ENCODE measurements at places on chromosomes 2 and 18.
A peak's percentile ranks its signal among the peaks of the same experiment; 100 is the strongest.

DNA sequence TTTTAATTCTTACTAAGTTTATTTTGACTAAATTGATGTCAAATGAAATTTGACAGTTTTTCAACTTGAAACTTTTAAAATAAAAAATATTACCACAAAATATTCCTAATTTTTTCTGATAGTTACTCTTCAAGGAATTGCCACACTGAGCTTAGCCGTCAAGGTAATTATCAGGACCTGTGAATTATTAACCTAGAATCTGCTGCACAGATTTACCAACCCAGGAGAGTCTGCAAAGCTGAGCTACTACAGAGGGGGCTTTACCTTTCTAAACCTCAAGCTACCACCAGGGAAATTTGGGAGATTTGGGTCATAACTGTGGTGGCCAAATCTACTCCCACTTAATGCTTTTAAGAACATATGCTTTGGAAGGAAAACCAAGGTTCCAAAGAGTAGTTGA lies 324.6 kb downstream of the CCDC178 start:
- DNase-seq = no peak

DNA sequence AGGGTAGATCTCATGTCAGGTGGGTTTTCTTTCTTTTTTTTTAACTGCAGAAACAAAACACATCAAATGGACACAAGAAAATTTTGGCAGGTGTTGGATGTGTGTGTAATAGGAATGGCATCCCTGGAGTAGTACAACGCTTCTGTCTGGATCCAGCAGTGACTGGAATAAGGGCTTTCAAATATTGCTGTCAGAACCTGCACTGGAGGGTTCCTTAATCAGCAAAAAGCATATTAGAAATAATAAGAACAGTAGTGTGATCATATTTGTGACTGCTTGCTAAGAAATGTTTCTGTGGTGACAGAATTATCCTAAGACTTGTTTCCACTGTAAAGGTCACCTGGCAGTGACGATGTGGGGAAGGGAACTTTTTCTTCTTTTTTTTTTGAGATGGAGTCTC lies 30.8 kb downstream of the CREG2 start:
- DNase-seq = no peak

- DNase-seq = no peak
Measured at GRCh38 chr2:226077031-226077430, 677.5 kb downstream of the NYAP2 start.

DNA sequence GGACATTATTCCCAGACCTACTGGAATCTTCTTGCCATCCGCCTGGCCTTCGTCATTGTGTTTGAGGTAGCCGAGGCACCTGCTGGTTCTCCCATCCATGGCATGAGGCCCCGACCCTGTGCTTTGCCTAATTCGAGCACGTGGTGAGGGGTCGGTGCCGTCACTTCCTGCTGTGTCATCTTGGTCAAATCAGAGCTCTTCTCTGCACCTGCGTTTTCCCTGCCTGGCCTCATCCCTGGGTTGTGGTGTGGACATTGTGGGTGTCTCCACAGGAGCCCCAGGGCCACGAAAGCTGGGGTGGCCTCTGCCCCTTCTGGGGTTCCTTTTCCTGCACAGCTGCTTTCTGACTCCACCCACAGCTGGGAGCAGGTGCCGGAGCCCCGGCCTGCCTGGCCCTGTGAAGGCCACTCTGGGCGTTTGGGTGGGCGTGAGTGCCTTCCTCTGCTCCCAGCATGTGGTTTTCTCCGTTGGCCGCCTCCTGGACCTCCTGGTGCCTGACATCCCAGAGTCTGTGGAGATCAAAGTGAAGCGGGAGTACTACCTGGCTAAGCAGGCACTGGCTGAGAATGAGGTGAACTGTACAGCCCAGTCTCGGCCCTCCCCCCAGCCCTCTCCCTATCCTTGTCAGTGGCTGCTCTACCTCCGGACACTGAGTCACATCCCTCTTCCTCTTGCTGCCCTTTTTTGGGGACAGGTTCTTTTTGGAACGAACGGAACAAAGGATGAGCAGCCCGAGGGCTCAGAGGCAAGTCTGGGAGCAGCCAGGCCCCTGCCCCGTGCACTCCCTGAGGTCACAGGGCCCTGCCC lies 34.9 kb downstream of the ANO7 start:
- no peak for DNase-seq

GRCh38 chr18:76252880-76253279 lies 242.2 kb downstream of the ZNF516 start:
- peak; percentile 57 for DNase-seq

DNA sequence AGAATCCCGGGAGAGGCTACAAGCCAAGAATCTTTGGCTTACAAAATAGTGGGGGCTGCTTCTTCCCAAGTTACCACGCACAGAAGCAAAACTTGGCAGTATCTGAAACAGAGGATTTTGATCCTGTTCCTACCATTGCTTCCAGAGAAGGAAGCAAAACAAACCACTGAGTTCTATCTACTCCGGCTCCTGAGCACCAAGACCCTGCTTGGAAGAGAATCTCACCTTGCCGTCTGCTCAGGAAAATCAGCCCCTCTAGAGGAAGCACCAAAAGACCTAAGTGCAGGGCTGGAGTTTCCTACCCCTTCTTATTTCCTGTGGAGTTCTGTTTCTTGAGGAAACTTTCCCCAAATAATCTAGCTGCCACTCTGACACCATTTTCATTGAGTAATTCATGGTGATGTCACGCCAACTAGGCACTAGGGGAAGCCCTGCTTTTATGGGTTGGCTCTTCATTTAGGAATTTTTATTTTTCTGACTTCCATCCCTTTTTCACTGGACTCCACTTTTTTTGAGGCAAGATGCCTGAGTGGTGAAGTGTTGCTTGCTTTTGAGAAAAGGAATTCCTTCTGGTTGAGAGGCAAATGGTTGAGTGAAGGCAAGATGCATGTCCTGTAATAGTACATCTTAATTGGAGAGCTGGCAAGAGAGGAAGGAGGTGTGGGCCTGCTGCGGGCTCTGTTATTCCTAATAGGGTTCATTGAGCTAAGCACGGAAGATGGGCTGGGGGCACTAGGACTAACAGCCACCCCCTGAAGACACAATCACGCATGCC lies 36.8 kb upstream of the EML4 start:
- no peak for DNase-seq

- DNase-seq = no peak
Measured at GRCh38 chr2:72828840-72829507, 3.1 kb upstream of the EXOC6B start.

DNA sequence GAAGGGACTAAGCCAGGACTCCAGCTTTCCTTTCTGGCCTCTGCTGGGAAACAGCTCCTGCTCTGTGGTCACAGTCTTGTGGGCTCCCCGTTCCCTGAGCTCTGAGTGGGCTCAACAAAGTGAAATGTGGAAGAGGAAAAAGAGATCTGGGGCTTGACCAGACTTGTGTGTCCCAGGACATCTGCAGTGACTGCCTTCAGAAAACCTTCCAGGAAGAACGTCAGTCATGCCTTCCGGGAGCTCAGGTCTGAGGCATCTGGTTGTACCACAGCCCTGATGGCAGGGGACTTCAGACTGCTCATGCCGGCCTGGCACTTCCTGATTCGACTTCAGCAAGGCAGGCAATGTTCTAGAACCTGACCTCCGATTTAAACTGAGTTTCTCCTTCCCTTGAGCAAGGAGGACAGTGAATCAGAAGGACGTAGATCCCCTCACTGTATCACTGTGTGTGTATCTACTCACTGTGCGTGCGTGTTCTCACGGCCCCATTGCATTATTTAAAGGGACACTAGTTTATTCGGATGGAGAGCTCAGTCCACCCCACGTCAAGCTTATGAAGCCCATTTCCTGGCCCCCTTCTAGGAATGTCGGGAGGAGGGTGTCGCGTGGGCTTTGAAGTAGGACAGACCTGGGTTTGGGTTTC lies 548 bp upstream of the FBLN7 start:
- peak; percentile 6 for DNase-seq

GRCh38 chr2:151968770-151969470 lies 129.9 kb downstream of the CACNB4 start:
- DNase-seq = no peak

DNA sequence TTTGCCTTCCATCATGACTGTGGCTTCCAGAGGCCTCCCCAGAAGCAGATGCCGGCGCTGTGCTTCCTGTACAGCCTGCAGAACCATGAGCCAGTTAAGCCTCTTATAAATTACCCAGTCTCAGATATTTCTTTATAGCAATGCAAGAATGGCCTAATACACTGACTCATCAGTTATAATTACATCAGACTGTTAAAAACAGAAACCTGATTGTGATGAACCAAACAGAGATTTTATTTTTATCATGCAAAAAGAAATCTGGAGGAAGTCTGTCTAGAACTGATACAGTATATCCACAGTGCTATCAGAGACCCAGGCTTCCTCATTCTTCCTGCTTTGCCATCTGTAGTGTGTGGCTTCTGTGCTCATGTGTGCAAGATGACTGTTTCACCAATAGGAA lies 93.4 kb upstream of the MEX3C start:
- DNase-seq = no peak

GRCh38 chr2:7516484-7517063 lies 599.4 kb downstream of the RNF144A start:
- no peak for DNase-seq

GRCh38 chr2:240528406-240529040 lies 29.3 kb downstream of the ANKMY1 start:
- no peak for DNase-seq

DNA sequence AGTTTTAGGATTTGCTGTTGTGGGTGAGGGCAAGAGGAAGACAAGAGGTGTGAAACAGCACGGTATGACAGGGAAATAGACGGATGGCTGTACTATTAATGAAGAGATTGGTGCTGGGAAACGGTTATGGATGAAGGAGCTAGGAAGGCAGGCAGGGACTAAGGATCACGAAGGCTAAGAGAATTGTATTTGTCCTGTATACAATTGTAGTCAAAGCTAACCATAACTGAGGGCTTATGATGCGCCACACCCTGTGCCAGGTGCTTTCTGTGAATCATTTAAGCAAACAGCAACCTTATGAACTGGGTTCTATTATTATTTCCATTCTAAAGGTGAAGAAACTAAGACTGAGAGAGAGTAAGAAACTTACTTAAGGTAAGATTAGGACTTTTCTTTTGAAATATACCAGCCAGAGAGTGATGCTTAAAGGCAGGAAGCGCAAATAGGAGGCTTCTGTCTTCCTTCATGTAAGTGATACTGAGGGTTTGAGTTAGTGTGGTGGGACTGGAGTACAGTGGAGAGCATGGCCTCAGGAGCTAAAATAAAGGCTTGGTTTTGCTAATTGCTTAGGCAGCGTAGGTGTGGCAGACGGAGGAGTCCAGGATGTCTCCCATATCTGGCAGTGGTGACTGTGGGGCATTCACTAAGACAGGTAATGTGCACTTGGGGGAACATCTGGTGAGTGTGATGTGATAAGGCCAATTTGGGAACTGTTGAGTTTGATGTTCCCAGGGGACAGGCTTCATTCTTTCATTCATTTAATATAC lies 85.8 kb downstream of the PLEKHM3 start:
- DNase-seq = peak; percentile 13

GRCh38 chr2:181988154-181988924 lies 2.7 kb downstream of the PPP1R1C start:
- DNase-seq = no peak

All from NCI-H345 (cell line).